Dorsolateral prefrontal cortex (tissue), 122 donors: ENCODE measurements at places on chromosomes 5 and 9.
A peak's percentile ranks its signal among the peaks of the same experiment; 100 is the strongest.

GRCh38 chr9:116030517-116030916, 123.1 kb upstream of the PAPPA start:
- no peak for DNase-seq

- no peak for DNase-seq
Measured at GRCh38 chr5:83972236-83972635, 251.6 kb upstream of the HAPLN1 start.

DNA sequence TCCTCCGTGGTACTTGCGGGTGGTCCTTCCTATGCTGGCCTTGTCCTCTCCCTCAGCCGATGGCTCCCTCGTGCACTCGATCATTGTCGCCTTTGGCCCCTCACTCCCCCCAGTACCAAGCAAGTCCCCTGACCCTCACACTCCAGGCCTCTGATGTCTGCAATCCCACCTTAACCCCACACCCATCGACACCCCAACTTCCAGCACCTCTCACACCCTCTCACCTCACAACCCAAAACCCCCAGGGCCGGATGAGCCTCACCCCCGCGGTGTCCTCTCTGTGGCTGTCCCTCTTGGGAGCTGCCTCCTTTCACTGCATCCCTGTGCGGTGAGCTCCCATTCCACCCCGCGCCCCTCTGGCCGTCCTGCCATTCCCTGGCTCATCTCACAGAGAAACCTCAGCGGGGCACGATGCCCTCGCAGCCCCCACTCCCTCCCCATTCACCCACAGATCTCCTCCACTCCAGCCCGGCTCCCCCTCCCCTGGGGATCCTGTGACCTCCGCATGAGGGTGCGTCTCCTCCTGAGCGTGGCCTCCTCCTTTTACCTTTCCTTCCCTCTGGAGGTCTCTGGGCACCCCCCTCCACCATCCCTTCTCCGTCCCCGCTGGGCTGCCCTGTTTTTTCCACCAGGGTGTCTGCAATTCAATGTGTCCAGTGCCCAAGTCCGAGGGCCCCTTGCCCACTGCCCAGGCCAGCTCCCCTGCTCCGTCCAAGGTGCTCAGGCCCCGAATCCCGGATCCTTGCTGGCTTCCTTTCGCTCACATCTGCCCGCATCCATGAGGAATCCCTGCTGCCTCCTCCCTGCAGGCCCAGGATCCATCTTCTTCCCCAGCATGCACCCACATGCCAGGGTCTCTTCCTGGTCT, 15.8 kb upstream of the RNU6ATAC start:
- DNase-seq: no peak

GRCh38 chr9:114027159-114027862, 50.8 kb downstream of the AMBP start:
- DNase-seq: no peak

DNA sequence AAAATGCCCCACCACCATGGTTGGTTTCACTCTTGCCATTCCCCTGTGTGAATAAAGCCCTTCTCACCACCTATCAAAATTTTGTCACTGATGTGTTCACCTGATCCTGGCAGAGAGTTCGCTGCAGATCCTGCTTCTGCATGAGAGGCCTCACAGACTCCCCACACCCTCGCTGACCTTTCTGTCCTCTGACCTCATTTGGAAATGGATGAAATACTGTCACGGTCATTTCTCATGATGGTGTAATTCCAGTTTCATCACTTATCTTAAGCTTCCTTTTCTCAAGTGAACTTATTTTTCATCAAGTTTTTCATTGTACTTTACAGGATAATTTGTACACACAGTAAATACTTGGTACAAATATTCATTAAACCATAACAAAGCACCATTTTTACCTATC, 131.3 kb downstream of the FRMD3 start:
- no peak for DNase-seq

DNA sequence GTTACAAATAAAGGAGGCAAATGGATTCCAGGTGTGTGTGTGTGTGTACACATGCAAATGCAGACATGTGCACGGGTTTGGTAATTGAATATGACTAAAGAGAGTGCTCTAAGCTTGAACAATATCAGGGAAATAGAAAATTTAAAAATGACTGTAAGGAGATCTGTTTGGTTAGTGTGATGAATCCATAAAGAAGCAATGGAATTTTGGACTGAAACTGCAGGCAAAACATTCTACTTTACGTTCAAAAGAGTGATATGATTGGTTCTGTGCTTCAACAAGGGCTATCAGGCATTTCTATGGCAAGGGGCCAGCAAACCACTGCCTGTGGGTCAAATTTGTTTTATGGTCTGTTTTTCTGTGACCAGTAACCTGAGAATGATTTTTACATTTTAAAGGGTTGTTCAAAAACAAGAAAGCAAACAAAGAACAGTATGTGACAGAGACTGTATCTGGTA, 332.8 kb upstream of the KLF9 start:
- no peak for DNase-seq

- no peak for DNase-seq
Measured at GRCh38 chr5:54215233-54215736, 95.1 kb downstream of the ARL15 start.

- DNase-seq: peak; percentile 68
Measured at GRCh38 chr9:133782157-133783130, 44.3 kb upstream of the SARDH start.

DNA sequence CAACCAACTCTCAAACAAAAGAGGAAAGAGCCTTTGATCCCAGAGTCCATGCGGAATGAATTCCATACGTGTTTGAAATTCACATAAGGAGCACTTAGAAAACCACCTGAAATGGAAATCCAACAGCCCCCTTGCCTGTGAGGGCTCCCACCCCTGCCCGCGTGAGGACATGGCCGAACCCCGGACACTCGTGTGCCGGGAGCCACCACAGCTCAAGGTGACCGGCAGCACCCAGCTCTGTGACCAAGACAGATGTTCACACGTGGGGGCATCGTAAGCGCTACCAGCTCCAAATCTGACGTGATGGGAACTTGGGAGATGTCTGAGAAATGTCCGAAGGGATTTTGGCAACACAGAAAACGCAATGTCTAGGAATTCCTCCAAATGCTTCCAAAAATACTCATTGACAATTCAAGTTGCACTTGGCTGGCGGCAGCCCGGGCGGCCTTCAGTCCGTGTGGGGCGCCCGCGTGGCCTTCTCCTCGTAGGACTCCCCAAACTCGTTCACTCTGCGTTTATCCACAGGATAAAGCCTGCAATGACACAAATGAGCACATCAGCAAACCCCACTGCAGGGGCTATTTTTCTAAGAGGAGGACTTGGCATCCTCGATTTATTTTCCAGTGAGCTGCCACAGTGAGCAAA, 23.2 kb upstream of the TERT start:
- peak; percentile 23 for DNase-seq

DNA sequence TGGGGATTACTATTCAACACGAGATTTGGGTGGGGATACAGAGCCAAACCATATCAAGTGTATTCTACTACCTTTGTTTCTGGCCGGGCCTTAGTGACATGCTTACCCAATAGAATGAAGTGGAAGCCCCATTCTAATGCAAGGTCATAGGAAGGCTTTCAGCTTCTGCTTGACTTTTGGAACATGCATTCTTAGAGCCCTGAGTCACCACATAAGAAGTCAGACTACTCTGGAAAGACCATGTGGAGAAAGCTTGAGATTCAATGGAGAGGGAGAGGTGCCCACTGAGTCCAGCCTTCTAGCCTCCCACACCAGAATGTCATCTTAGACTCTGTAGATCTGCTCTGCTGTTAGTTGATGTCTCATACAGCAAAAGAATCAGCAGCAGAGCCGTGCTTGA, 155.7 kb upstream of the FBN2 start:
- DNase-seq: no peak

DNA sequence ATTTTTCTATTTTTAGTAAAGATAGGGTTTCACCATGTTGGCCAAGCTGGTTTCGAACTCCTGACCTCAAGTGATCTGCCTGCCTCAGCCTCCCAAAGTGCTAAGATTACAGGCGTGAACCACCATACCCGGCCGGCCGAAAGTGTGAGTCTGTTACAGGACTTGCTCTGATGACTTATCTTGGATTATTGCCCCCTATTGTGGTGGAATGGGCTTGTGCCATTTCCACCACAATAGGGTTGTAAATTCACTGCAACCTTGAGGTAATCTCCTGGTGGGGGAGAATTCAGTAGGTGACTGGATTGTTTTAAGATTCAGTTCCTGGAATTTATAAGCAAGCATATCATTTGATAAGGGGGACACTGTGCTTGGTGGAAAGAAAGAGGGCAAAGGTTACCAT, 15.0 kb upstream of the HMGCR start:
- no peak for DNase-seq

DNA sequence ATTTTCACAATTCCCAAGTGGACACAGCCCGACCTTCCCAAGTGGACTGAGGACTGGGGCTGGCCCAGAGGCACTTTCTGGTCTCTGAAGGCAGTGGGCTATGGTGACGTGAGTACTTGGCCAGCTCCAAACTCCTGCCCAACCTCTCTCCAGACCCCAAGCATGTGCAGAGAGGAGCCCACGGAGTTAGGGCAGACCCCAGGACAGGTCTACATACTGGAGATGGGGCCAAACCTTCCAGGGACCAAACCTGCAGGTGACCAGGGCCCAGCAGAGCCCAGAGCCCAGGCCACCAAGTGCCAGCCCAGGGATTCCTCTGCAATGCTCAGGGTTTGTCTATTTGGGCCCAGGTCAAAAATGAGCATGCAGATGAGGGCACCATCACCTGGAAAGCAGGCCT, 15.3 kb downstream of the BRD3 start:
- no peak for DNase-seq

- peak; percentile 75 for DNase-seq
Measured at GRCh38 chr9:469672-470551, 255.2 kb downstream of the DOCK8 start.

DNA sequence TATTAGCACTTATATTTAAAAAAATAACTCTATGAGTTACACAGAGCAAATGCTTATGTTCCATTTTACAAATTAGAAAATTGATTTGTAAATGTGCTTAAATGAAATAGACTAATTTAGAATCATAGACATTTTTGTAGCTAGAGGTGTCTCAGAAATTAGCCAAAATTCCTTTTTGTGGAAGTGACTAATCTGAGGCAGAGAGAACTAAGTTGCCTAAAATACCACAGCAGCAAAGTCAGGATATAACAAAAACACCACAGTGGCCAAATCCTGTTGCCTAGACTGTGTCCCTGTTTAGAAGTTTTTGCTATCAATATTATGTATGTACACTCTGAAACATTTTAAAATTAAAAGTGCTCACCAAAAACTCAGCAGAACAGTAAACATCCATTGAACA, 18.7 kb downstream of the ADAMTSL1 start:
- no peak for DNase-seq

- no peak for DNase-seq
Measured at GRCh38 chr9:1747417-1747967, 267.7 kb upstream of the SMARCA2 start.

GRCh38 chr5:105762728-105763127, 1908.0 kb downstream of the EFNA5 start:
- no peak for DNase-seq

- DNase-seq: no peak
Measured at GRCh38 chr9:131657456-131657855, 82.4 kb downstream of the RAPGEF1 start.

DNA sequence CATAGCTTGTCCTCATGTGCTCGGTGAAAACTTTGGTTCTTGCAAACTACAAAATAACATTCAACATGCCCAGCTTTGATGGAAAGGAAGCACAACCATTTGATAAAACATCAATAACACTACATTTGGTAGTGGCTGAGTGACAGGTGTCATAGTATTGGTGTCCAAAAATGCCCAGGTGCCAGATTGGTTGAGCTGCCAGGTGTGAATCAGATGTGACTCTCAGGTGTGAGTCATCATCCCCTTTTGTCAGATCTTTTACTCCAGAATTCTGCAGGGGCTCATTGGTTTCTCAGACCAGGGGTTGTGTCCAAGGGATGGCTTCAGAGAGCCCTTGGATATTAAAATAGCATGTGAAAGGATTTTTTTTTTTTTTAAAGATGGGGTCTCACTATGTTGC, 22.5 kb upstream of the POMT1 start:
- no peak for DNase-seq

DNA sequence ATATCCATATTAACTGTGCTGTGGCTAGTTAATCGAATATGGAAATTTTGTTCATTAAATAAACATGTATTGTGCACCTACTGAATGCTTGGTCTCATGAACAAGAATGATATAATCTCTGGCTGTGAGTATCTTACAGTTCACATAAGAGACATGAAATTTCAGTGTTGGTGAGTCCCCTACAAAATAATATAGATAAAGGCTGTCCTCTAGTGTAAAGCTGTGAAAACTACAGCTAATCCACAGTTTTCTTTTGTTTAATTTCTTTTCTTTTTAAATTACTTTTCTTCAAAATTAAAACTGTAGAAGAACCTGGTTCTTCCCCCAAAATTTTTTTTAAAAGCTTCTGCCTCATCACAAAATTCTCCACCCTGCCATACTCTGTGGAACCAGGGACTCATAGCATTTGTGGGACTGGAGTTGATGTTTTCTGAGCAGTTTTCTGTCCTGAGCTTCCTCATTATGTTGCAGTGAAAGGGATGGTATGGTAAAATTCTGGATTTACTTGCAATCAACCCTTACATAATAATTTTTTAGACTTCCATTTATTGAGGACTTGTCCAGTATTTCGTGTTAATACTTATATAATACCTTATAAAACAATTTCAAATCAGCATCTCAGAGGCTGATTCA, 135.0 kb downstream of the STK32A start:
- no peak for DNase-seq

DNA sequence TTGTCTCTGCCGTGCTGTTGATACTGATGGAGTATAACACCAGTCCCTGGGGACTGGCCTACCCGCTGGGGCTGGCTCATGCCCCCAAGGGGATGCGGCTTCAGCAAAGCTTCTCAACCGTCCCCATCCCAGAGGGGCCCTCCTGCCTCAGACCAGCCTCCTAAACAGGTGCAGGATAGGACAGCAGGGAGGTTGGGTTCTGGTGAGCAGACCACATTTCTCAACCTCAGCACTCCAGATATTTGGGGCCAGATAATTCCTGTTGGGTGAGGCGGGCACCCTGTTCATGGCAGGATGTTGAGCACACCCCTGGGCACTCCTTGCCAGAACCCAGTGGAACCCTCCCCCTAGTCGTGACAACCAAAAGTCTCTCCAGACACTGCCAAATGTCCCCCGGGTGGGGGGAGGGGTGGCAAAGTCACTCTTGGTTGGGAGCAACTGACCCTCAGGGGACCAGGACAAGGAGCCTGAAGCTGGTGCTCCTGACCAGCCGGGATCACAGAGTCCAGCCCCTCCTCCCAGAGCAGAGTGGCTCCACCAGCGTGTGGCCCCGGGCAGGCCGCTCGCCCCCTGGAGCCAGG, 107.8 kb downstream of the ZNF354C start:
- no peak for DNase-seq

- DNase-seq: no peak
Measured at GRCh38 chr5:148491793-148492184, 108.0 kb downstream of the FBXO38 start.

GRCh38 chr5:151038801-151039238, 18.4 kb downstream of the GPX3 start:
- DNase-seq: no peak
